ENCODE measurements at places on chromosomes 4 and X. TPM values are rescaled to one million over a fixed set of nuclear protein-coding genes. Genes with fewer than 3 reads are reported as not detected.

Gene HS3ST1
- polyA plus RNA-seq = 2.9 TPM

Gene TCEAL6
- polyA plus RNA-seq = 0.20 TPM

Gene STK32B
- polyA plus RNA-seq = 1.5 TPM

Gene SH2D1A
- not detected for polyA plus RNA-seq

Gene MAGEB1
- polyA plus RNA-seq = not detected

Gene HTN1
- polyA plus RNA-seq = not detected

Gene XK
- polyA plus RNA-seq = 2.2 TPM

Gene CENPVL2
- not detected for polyA plus RNA-seq

Gene WDR45
- 69.0 TPM for polyA plus RNA-seq

Gene ARSJ
- 1.9 TPM for polyA plus RNA-seq

Gene MAGEC1
- polyA plus RNA-seq = not detected

Gene SPATA18
- 3.9 TPM for polyA plus RNA-seq

Gene HPGD
- 37.1 TPM for polyA plus RNA-seq

Gene HGFAC
- 0.50 TPM for polyA plus RNA-seq

Gene PHOX2B
- polyA plus RNA-seq = not detected

Gene PCDH18
- polyA plus RNA-seq = 8.4 TPM

Gene CLCN5
- polyA plus RNA-seq = 0.31 TPM

Gene POU3F4
- not detected for polyA plus RNA-seq

Gene PRRG3
- 0.15 TPM for polyA plus RNA-seq

Gene LGI2
- polyA plus RNA-seq = 0.10 TPM

Gene SLC16A2
- polyA plus RNA-seq = 2.3 TPM

Gene MAOA
- polyA plus RNA-seq = 63.3 TPM

Gene PDLIM3
- polyA plus RNA-seq = 73.9 TPM

Gene TSPAN7
- polyA plus RNA-seq = 10.7 TPM

Gene DNAJB14
- 3.4 TPM for polyA plus RNA-seq

Gene PPP2R2C
- polyA plus RNA-seq = 5.0 TPM

Gene PGM2
- 7.4 TPM for polyA plus RNA-seq

Gene ANOS1
- polyA plus RNA-seq = 1.3 TPM

Gene ADGRL3
- polyA plus RNA-seq = 0.48 TPM

Gene DRD5
- not detected for polyA plus RNA-seq

Gene LAMTOR3
- 52.0 TPM for polyA plus RNA-seq

Gene HSFX4
- not detected for polyA plus RNA-seq

Gene ADH6
- not detected for polyA plus RNA-seq

Gene PLAC8
- 47.6 TPM for polyA plus RNA-seq

Gene NOA1
- 10.1 TPM for polyA plus RNA-seq

Gene FGF2
- polyA plus RNA-seq = 2.6 TPM
